NCI-H2029 (cell line): ENCODE measurements at places on chromosomes 16 and 17.

DNA sequence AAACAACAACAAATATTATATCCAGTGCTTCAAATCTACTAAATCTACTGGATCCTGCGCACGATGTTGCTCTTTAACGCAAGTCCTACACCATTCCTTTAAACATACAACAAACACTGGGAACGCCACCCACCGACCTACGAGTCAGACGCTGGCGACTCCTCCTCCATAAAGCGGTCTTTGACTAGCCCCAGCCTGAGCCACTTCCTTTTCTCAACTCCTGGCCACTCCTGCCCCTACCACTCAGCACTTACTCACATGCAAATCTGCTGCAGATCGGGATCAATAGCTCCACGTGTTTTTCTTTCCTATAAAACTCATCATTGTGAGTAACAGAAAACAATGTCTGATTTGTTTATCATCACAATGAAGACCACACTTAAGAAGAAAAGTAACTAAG lies 32.8 kb upstream of the MNT start:
- no peak for DNase-seq

- no peak for DNase-seq
These were observed 12.8 kb downstream of the ZNF174 start for GRCh38 chr16:3413730-3414379.

GRCh38 chr16:11168386-11169051 lies 87.5 kb downstream of the SOCS1 start:
- DNase-seq, result no peak

GRCh38 chr16:20744922-20745440 lies 3.4 kb upstream of the THUMPD1 start:
- no peak for DNase-seq

DNA sequence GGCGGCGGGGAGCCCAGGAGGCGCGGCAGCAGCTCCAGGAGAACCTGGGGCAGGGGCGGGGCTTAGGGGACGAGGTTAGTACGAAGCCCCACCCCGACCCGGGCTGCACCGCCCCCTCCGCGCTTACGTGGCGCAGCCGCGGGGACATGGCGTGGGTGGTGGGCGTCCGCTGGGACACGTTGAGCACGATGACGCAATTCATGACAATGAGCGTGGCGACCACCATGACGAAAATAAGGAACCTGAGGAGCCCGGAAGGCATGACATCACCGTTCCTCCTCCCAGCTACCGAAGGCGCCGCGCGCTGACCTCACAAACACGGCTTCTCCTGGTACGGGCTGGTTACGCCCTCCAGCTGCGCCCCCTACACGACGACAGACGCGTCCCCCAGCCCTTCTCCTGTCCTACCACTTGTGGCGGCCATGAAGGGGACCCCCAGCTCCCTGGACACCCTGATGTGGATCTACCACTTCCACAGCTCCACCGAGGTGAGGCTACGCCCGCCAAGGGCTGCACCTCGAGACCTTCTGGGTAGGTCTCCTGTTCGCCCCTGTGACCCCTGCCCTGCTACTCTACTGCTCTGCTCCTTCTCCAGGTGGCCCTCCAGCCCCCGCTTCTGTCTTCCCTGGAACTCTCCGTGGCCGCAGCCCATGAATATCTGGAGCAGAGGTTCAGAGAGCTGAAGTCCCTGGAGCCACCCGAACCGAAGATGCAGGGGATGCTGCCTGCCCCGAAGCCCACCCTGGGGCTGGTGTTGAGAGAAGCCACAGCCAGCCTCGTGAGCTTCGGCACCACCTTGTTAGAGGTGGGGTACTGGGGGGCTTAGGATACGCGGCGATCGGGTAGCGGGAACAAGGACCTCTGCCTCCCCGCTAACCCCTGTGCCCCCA lies at the start of gene C17orf107:
TSS of gene C17orf107 (plus strand) at position 196 of the 890 bp plus-strand sequence. CDS start at position 423, 227 bp downstream.
- DNase-seq, result peak; percentile 33
